Activated CD4-positive, alpha-beta T cell treated with anti-CD3 and anti-CD28 coated beads, Interleukin-2, amount 50 U/mL, for 48 hours (primary cell): ENCODE measurements at places on chromosomes 1 and 21.

DNA sequence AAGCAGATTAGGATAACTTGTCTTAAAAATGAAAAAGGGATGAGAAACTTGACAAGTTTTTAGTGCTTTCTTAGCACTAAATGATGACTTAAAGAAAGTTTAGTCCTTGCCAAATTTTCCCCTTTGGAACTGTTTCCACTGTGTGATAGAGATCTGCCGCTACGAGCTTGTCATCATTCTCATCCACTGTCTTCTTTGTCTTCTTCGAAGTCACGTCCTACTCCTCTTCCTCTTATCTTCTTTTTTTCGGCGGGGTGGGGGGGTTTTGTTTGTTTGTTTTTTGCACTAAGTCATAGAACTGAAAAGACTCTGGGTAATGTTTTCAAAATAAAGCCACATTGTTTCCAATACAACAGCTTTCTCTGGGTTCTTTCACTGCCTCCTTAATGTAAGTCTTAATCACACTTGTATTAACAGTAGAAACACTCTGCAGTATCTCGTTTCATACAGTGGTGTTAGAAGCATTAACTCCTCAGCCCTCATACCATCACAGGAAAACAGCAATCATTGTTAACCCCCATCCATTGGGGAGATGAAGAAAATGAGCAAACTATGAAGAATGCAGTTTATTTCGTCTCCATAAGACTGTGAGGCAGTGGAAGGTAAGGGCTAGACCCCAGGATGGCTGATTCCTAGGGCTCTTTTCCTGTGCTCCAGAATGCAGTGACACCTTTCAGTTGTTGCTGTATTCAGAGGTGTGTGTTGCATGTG lies 81.8 kb downstream of the OLFML2B start:
- DNase-seq, result no peak

- DNase-seq, result no peak
These were observed 144.1 kb upstream of the C8B start for GRCh38 chr1:57109883-57110282.

- DNase-seq, result no peak
These were observed 86.5 kb upstream of the TTC39A start for GRCh38 chr1:51416910-51417309.

- DNase-seq, result no peak
These were observed 206.8 kb upstream of the PLXNA2 start for GRCh38 chr1:208450958-208451357.
